Activated CD4-positive, alpha-beta T cell treated with anti-CD3 and anti-CD28 coated beads for 36 hours (primary cell): ENCODE measurements at places on chromosomes 6 and 20. TPM values are rescaled to one million over a fixed set of nuclear protein-coding genes. Genes with fewer than 3 reads are reported as not detected.

Gene CAP2
- not detected for total RNA-seq

Gene EFCAB8
- 0.40 TPM for total RNA-seq

Gene GJE1
- not detected for total RNA-seq

Gene DLK2
- 1.9 TPM for total RNA-seq

Gene PRICKLE4
- not detected for total RNA-seq

Gene TRIM26
- total RNA-seq: 48.4 TPM

Gene TSPO2
- not detected for total RNA-seq
